ENCODE measurements at places on chromosomes 12 and 14.

GRCh38 chr14:33475623-33476022 is 475.3 kb downstream of the EGLN3 start:
- peak; percentile 22 for DNase-seq

DNA sequence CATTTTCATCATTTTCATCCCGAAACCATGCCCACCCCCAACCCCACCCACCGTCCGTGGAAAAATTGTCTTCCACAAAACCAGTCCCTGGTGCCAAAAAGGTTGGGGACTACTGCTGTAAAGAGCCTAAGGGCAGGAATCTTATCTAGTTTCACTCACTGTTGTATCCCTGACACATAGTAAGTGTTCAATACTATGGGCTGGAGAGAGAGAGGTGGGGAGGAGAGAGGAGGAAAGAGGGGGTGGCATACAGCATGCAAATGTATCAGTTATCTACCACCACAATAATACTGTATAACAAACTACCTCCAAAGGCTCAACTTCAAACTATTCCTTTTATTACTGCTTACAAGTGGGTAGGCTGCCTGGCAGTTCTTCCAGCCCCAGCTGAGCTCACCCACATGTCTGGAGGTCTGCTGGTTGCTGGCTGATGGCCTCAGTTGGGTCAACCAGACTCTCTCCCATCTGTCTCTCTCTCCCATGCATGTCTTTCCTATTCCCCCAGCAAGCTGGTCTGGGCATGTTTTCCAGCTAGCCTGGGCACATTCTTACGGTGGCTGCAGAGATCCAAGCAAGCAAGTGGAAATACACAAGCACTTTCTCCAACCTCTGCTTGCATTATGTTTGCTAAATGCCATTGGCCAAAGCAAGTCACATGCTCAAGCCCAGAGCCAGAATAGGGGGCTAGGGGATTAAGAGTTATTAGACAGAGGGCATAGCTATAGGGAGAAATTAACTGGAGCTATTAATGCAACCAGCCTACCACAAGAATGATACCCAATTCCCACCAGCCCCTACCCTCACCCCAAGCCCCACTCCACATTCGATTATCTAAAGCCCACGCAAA is 31.6 kb upstream of the FICD start:
- no peak for DNase-seq

GRCh38 chr12:98437166-98437565 is 78.2 kb upstream of the TMPO start:
- no peak for DNase-seq

DNA sequence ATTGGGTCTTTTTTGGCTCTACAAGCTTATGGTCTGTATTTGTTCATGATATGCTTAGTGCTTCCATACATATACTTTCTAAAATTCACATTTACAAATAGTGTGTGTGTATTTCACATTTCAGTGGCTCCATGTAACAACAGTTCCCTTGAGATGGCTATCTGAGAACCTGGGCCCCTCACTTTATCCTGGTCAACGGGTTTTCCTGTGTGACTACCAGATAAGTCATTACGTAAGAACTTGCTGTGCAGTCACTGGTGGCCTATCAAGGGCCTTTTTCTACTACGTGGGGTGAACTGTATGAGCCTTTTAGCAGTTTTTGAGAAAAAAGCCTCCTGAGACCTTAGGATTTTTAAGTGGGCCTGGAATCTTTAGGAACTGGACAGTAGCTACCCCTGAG is 454.1 kb downstream of the PCNX1 start:
- no peak for DNase-seq

DNA sequence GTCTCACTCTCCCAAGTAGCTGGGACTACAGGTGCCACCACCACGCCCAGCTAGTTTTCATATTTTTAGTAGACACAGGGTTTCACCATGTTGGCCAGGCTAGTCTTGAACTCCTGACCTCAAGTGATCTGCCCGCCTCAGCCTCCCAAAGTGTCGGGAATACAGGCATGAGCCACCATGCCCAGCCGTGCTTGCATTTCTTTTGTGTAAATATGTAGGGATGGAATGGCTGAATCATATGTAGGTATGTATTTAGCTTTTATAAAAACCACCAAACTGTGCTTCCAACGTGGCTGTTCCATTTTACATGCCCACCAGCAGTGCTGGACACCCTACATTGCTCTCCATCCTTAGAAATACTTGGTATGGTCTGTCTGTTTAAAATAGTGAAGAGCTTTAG is 32.8 kb upstream of the CLMN start:
- no peak for DNase-seq

GRCh38 chr12:62379026-62379722 is 87.5 kb upstream of the MON2 start:
- no peak for DNase-seq

- no peak for DNase-seq
Observed at GRCh38 chr12:11877869-11878780, 192.6 kb upstream of the BCL2L14 start.

DNA sequence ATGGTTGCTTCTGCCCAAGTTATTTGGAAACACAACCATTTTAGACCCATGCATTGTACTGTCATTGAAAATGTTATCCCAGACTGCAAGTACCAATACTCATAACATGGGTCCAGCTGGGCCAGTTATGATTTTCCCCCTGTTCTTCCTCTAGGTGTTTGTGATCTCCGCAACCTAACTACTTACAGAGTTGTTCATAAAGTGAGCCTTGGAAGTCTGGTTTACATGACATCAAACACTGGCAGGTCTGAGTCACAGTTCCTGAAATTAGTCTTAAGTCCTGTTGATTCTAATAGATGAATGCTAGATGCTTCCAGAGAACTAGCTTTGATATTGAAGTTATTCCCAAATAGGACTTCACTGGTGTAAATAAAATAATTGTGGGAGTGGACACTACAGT is 487.0 kb downstream of the MED13L start:
- no peak for DNase-seq

- no peak for DNase-seq
Observed at GRCh38 chr12:70305794-70306193, 60.3 kb upstream of the KCNMB4 start.

GRCh38 chr14:87989221-87989955 is 3.6 kb downstream of the GALC start:
- DNase-seq, result no peak

DNA sequence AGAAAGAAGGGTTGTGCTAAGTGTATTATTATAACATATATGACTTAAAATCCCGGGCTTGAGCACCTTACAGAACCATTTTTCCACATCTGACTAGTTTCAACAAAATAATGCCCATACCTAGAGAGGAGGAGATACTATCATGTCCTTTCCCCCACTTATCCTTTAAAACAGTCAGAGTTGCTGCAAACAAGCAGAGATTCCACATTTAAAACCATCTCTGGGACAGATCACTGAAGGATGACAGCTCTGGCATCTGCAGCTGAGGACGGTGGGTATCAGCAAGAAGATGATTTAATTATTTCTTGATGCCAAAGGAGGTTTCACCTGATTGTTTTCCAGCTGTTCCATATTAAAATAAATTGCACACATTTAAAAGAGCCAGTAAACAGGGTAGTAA is 328.0 kb upstream of the TMTC1 start:
- no peak for DNase-seq

- no peak for DNase-seq
Observed at GRCh38 chr12:57404966-57405640, 25.7 kb downstream of the R3HDM2 start.

DNA sequence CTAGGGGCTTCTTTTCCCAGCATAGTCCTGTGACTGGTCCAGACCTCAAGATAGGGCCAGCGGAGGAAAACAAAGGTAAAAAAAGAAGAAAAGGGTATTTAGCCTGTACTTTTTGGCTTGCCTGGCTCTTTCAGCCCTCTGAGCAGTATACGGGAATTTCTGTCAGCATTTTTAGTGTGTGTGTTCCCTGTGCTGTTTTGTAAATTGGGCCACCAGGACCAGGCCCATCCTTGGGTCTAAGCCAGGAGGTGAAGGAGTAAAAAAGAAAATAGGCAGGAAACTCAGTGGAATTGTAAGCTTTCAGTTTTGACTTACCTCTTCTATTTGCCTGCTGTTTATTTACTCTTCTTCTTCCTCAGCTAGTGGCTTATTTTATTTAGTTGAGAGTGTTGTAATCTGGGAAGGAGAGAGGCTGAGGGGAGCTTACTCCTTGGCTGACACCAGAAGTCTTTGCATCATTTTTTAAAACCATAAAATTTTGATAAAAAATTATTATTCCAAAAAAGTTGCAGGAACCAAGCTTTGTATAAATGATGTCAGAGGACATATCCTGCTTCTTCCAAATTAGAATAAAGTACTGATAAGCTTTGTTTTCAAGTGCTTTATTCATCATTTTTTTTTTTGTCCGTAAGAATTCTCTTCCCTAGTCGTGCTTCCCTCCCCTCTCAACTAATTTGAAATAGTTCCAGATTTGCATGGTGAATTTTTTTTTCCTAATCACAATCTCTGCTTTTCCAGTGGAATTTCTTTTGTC is 63.7 kb downstream of the DIP2B start:
- no peak for DNase-seq

DNA sequence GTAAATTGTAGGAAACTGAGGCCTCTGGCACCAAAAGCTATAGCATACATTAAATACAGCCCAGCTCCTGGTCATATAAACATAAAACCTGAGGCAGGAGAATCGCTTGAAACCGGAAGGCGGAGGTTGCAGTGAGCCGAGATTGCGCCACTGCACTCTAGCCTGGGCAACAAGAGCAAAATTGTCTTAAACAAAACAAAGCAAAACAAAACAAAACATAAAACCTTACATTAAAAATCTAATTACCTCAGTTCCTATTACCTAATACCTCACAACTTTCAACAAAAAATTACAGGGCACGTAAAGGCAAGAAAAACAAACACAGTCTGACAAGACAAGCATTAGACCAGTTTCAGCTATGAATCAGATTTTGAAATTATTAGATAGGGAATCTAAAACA is 36.7 kb downstream of the TMEM116 start:
- DNase-seq, result no peak

DNA sequence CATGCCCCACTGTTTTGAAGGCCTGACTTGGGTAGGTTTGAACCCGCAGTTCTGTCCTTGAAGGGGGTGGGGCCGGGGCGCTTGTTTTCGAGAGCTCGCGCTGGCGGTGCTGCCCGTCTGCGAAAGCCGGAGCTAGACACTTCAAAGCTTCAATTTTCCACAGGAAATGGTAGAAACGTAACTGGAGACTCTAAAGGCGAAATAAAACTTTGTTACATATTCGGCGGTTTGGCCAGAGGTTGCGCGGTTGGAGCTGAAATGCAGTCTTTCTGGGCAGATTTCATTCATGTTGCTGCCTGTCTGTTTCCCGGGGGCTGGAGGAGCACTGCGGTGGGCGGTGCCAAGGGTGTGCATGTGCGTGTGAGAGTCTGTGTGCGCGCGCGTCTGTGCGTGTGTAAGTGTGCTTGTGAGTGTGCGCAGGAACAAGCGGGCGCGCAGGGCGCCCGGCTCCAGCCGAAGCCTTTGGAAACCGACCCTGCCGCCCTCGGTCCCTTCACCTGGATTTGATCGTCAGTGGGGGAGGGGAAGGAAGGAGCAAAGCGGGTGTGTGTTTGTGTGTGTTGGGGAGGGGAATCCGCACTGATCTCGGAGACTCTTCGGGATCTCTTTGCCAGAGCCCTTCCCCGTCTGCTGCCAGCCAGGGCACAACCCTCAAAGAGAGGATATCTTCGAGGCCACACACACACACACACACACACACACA is 227.7 kb upstream of the CRY1 start:
- DNase-seq, result peak; percentile 65

GRCh38 chr12:104006929-104007328 is 41.3 kb downstream of the TDG start:
- DNase-seq, result no peak

- DNase-seq, result no peak
Observed at GRCh38 chr12:19183121-19183838, 53.7 kb downstream of the PLEKHA5 start.

- DNase-seq, result no peak
Observed at GRCh38 chr14:64234877-64235651, 59.1 kb downstream of the ESR2 start.

- no peak for DNase-seq
Observed at GRCh38 chr12:48693572-48693971, 11.5 kb upstream of the KANSL2 start.

Data from right kidney (tissue), 9 donors.